IMR-90 (cell line): ENCODE measurements at places on chromosomes 5 and 9. TPM values are rescaled to one million over a fixed set of nuclear protein-coding genes. Genes with fewer than 3 reads are reported as not detected.

SVEP1 gene
- 13.1 and 16.7 TPM in 2 replicates for total RNA-seq

ERMP1 gene
- total RNA-seq, result 4.7 and 5.0 TPM in 2 replicates

RAD23B gene
- 126 and 127 TPM in 2 replicates for total RNA-seq

RAB24 gene
- total RNA-seq, result 15.6 and 18.5 TPM in 2 replicates

IPO11 gene
- total RNA-seq, result 34.4 and 40.0 TPM in 2 replicates

GRCh38 chr9:99964336-99964735 lies 57.9 kb downstream of the STX17 start:
- no peaks in the 10 kb centered on the region; the same call in 1 of the 2 replicates for H3K4me1 ChIP-seq
- peaks cover 11% of the 10 kb centered on the region for H3K36me3 ChIP-seq
- peak; percentile 47 for DNase-seq
- no peak overlapping the region for H3K4me3 ChIP-seq

DNA sequence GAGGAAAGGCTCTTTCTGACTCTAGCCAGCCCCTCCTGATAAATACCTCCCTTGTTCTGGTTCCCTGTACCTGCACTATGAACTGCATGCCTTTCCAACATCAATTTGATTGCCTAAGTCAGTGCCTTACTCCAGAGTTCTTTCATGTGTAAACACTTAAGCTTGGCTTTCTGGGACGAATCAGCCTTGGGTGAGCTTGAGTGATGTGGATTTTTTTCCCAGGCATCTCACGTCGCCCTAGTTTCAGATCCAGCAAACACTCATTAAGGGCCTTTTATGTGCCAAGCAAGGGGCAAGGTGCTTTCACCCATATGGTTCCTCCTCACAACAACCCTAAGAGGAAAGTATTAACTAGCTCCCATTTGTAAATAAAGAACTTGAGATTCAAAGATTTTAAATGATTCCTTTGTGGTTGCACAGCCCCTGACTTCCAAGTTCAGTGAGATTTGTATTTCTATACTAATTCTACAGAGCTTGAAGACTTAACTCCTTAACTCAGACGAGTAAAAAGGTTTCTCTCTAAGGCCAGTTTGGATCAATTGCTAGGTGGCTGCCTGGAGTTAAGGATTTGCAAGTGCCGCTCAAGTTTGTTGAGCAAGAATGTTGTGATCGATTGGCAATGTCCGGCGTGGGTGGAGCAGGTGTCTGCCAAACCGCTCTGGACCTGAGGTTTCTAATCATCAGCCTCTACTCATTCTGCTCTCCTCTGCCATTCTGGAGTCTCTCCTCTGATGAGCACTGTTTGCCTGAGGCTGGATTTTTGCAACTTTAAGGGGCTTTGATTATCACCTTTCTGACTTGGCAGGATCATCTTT lies 20.2 kb upstream of the TJP2 start:
- no peaks in the 10 kb centered on the region for H3K36me3 ChIP-seq
- H3K4me3 ChIP-seq, result no peak overlapping the region
- no peak for DNase-seq
- H3K27me3 ChIP-seq, result no peaks in the 10 kb centered on the region
- no peak overlapping the region for H3K27ac ChIP-seq

GRCh38 chr9:110183208-110184145 lies 24.5 kb downstream of the C9orf152 start:
- H3K4me3 ChIP-seq, result no peak overlapping the region
- H3K27me3 ChIP-seq, result no peaks in the 10 kb centered on the region
- peaks cover 9% of the 10 kb centered on the region for H3K4me1 ChIP-seq
- DNase-seq, result peak; percentile 77
- H3K36me3 ChIP-seq, result no peaks in the 10 kb centered on the region
- H3K27ac ChIP-seq, result no peak overlapping the region

GRCh38 chr5:116135344-116135743 lies 50.5 kb downstream of the COMMD10 start:
- no peak for DNase-seq
- H3K27ac ChIP-seq, result no peak overlapping the region
- H3K36me3 ChIP-seq, result no peaks in the 10 kb centered on the region
- no peak overlapping the region for H3K4me3 ChIP-seq

GRCh38 chr9:34176089-34176488 lies 2.8 kb upstream of the UBAP1 start:
- no peaks in the 10 kb centered on the region for H3K36me3 ChIP-seq
- H3K27ac ChIP-seq, result no peak overlapping the region
- H3K4me1 ChIP-seq, result no peaks in the 10 kb centered on the region
- no peaks in the 10 kb centered on the region for H3K27me3 ChIP-seq
- no peak for DNase-seq
- no peak overlapping the region for H3K4me3 ChIP-seq

DNA sequence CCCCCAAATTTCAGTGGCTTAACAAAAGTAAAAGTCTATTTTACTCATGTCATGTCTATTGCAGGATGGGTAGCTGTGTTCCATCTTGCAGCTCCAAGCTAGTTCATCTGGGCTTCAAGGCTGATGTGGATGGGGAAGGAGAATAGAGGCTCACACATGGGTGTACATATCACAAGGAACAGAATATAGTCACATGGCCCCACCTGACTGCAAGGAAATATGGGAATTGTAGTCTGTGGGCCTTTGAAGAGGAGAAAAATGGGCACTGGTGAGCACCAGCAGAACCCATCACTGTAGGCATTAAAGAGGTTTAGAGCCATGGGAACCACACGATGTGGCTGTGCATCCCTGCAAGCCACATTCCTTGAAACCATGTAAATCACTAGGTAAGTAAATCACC lies 17.9 kb upstream of the TRIO start:
- no peaks in the 10 kb centered on the region for H3K4me1 ChIP-seq
- DNase-seq, result no peak
- no peak overlapping the region for H3K27ac ChIP-seq

DNA sequence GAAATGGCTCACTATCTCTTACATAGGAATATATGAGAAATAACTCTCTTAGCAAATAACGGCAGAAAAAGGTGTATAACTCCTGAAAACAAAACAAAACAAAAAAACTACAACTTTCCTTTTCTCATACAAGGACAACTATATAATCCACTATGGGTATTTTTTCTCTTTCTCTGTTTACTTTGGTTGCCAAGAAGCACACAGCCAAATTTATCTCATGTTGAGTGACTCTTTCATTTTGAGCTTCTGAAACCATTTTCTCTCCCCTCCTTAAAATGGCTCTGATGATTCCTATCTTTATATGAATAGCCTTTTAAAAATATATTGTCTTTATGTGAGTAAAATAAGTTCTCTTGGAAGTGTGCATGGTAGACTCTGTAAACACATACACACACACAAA lies 128.7 kb downstream of the TRIM32 start:
- no peaks in the 10 kb centered on the region for H3K36me3 ChIP-seq
- no peaks in the 10 kb centered on the region for H3K27me3 ChIP-seq
- no peaks in the 10 kb centered on the region for H3K4me1 ChIP-seq
- H3K4me3 ChIP-seq, result no peak overlapping the region

DNA sequence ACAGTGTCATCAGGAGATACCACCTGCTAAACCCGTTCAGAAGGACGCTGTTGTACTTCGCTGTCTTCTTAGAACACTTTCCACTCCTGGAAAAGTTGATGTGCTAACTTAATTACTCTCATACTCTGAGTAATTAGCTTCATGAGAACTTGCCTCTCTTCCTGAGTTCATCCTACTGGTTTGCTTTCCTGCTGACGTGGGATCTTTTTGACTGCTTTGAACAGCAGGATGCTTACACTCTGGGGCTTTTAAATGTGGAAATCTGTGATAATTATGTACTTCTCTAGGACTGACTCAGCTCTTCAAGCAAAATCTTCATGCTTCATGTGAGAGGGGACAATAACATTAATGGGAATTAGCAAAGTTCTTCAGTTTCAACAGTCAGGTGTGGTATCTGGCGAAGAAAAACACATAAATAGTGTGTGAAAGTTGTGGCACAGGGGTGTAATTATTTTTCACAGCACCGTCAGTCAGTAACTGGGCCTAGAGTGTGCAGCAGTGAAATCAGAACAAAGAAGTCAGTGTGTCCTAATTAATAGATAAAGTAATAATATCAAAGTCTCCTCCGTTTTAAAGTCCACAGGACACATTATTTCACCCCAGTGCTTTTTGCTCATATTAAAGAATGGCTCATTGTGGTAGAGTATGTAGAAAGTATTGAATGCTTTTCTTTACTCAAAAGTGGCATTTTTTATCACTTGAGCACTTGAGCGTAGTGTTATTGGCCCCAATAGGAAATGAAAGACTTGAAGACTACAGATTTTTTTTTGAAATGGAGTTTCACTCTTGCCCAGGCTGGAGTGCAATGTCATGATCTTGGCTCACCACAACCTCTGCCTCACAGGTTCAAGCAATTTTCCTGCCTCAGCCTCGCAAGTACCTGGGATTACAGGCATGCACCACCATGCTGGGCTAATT lies 140.9 kb upstream of the DMRT1 start:
- H3K27me3 ChIP-seq, result no peaks in the 10 kb centered on the region
- no peaks in the 10 kb centered on the region for H3K36me3 ChIP-seq
- H3K4me1 ChIP-seq, result peaks cover 28% of the 10 kb centered on the region
- no peak overlapping the region for H3K4me3 ChIP-seq
- DNase-seq, result no peak

DNA sequence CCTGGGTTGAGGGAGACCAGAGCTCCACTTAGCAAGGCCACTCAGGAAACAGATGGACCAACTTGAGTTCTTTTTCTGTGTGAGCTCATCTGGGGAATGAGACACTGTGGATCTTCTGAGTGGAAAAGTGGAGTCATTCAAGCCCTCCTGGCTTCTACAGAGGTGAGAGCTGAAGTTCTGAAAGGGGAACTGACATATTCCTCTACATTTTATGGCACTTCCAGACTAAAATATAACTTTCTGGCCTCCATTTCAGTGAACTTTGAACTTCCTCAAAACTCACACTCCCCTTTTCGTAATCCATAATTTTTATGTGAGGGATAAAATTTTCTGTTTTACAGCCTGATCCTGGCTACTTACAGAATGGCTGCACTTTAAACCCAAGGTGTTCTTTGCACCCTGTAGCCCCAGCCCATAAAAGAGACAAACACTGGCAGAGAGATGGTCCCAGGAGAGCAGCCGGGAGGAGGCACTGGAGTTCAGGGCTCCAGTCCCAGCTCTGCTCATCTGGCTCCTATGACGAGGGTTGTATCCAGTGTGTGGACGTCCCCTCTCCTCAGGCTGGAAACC lies 10.8 kb downstream of the SPAAR start:
- no peak overlapping the region for H3K27ac ChIP-seq
- no peaks in the 10 kb centered on the region for H3K36me3 ChIP-seq
- H3K4me1 ChIP-seq, result peaks cover 10% of the 10 kb centered on the region
- H3K27me3 ChIP-seq, result no peaks in the 10 kb centered on the region

- no peak overlapping the region for H3K4me3 ChIP-seq
- H3K27ac ChIP-seq, result no peak overlapping the region
- DNase-seq, result no peak
- no peaks in the 10 kb centered on the region for H3K36me3 ChIP-seq
- H3K4me1 ChIP-seq, result no peaks in the 10 kb centered on the region
These were observed 440.9 kb downstream of the DIRAS2 start for GRCh38 chr9:90201766-90202165.

DNA sequence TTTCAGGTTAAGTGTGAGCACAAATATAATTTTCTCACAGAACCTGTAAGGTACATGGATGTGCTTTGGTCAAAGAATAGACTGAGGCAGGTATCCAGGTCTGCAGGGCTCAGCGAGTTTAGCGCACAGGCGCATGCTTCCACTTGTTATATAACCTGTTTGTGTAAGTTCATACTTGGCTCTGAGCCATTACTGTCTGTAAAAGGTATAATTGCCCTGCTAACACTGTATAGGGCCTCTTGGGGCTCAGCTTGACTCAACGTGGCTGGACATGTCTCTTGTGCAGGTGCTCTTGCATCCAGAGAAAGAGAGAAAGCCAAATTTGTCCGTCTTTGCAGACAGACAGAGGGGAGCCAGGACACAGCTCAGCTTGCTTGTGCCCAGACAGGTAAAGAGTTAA lies 759.6 kb downstream of the MTRR start:
- no peak for DNase-seq
- H3K4me3 ChIP-seq, result no peak overlapping the region
- H3K36me3 ChIP-seq, result no peaks in the 10 kb centered on the region
- no peaks in the 10 kb centered on the region for H3K27me3 ChIP-seq
- no peak overlapping the region for H3K27ac ChIP-seq
- no peaks in the 10 kb centered on the region for H3K4me1 ChIP-seq

DNA sequence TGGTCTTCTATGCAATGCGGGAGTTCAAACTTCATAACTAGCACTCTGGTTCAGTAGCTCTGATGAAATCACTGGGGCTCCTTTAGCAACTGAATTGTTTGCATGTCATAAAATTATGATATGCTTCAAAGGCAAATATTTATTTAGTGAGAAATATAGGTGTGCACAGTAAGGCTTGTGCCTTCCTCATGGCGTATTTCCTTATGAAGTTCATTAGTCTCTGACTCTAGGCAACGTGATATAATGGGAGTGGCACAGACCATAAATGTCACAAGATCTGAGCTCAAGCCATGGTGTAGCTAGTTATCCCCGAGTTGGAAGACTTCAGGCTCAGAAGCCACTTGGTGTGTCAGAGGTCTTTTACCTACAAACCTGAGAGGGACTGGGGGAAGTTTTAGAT lies 35.5 kb downstream of the PIP5K1B start:
- H3K4me3 ChIP-seq, result no peak overlapping the region
- no peaks in the 10 kb centered on the region for H3K36me3 ChIP-seq
- no peaks in the 10 kb centered on the region for H3K4me1 ChIP-seq
- DNase-seq, result no peak
- no peaks in the 10 kb centered on the region for H3K27me3 ChIP-seq
